ENCODE measurements at places on chromosomes 13 and 19. TPM values are rescaled to one million over a fixed set of nuclear protein-coding genes. Genes with fewer than 3 reads are reported as not detected.

DNA sequence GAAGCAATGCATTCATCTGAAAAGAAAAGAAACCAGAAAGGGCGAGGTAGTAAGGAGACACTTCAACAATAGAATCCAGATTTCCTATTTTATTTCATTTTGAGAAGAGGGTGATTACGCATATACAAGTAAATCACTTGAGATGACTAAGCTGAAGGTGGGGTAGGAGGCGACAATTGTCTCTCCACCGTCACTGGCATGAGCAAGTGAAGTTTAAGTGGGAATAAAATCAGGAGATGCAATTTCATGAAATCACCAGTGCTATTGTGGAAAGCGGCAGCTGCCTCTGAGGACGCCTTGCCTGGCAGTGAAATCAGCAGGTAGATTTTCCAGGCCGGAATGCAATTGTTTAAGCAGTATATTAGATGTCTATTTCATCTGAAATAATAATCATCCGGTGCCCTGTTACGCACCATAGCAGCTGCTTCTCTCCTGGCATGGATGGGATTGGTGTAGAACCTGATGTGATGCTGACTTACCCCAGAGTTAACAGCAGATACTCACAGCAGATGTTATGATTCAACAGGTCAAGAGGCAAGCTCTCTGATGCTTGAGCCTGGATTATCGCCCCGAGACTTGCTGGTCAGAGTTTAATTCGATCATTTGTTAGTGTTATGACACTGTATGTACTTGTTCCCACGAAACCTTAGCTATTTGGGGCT, 64.3 kb downstream of the RASL11A start:
- no peak for DNase-seq

DNA sequence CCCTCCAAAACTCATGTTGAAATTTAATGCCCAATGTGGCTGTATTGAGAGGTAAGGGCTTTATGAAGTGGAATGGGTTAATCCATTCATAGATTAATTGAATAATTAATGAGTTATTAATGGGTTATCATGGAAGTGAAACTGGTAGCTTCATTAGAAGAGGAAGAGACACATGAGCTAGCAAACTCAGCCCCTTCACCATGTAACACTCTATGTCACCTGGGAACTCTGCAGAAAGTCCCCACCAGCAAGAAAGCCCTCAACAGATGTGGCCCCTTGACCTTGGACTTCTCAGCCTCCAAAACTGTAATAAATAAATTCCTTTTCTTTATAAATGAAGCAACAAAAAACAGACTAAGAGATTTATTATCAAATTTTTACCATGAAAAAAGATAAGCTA, 223.5 kb downstream of the KLF12 start:
- no peak for DNase-seq

GRCh38 chr19:58474997-58475713, 997 bp upstream of the ZNF446 start:
- DNase-seq, result no peak

DNA sequence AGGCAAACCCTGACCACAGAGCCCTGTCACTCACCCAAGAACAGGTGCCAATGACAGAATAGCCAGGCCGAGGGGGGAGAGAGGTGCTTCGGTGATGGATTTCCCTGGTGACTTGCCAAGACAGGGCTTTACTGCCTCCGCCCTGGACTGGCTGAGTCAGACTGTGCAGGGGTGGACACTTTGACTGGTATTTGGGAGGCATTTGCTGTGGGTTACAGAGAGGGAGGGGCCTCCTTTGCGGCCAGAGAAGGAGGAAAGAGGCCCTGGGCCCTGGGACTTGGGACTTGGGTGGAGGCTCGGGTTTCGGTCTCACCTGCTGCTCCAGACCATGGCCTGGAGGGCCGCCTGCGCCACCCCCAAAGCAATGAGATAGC, 4.6 kb upstream of the EPS8L1 start:
- DNase-seq, result peak; percentile 78

The LILRA5 gene
- total RNA-seq, result not detected

Measured in renal cortical epithelial cell (primary cell).